Left ventricle myocardium superior (tissue), 1 donor: ENCODE measurements at places on chromosomes 2 and 18.

DNA sequence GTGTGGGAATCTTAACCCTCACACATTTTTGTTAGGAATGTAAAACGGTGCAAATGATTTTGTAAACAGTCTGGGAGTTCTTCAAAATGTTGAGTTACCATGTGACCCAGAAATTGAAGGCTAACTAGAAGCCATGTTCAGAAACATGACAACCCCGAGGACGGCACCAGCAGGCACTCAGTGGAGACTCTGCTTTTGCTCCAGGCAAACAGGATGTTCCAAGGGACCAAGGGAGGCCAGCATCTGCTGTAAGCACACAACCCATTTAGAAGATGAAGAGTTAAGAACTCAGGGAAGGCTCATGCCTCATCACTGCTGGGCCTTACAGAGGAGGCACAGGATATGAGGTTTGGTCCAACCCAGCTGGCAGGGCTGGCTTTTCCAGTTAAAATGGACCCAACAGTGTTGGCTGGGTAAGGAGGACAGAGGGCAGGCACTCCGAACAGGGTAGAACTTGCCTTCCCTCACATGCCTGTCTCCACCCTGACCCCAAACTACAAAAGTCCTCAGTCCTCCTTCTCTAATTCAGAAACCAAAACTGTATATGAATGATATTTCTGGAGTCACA lies 23.6 kb downstream of the PARD6G start:
- no peak for DNase-seq

DNA sequence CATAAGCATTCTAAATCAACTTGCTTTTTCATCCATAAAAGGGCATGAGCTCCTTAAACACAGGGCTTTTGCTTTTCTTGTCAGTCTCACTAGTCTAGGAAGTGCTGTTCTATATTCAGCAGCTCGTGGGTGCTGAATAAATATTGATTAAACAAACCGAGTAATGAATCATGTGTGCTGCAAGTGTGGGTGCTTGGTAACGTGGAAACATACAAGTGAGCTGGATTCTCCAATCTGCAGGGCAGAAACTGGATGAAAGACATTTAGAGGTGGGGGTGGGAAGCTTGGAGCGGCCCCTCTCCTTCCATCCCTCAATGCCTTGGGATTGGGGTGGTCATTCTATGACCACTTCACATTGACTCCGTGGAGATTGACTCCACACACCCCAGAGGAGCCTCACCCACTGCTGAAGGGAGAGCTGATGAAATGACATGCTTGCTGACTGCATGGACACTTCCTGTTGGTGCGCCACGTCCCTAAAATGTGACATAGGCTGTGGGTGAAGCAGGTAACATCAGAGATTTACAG lies 114.6 kb downstream of the DOCK10 start:
- no peak for DNase-seq

- no peak for DNase-seq
Observed at GRCh38 chr18:71374294-71375000, 1085.6 kb downstream of the SOCS6 start.

DNA sequence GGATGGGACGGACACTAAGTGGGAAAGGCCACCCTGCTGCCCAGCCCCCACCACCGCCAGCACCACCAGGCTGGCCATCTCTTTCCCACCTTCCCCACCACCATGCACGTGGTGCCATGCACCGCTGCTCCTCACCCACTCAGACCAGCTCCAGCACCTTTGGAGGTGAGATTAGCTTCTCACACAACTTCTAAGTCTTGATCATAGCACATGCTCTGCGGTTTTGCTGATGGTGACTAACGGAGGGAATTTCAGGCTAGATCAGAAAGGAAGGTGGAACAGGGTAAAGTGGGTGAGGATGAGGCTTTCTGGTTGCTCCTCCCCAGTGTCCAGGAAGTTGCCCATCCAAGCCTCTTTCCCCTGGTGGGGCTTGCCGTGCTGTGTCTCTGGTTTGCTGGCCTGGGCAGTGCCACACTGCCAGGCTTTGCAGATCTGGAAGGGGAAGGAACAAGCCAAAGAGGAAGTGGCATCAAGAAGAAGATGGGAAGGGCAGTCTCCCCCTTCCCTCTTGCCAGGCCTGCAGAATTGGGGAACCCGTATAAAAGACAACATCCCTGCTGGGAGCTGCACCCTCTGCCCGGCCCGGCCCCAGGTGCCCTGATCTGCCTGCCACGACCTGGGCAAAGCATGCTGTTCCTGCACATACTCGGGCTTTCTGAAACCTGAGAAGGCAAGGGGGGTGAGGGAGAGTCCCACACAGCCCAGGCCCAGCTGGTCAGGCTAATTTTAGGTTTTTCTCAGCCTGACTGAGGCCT lies 44.3 kb upstream of the CAB39 start:
- peak; percentile 64 for DNase-seq
